ENCODE measurements at places on chromosomes 11 and 22.

DNA sequence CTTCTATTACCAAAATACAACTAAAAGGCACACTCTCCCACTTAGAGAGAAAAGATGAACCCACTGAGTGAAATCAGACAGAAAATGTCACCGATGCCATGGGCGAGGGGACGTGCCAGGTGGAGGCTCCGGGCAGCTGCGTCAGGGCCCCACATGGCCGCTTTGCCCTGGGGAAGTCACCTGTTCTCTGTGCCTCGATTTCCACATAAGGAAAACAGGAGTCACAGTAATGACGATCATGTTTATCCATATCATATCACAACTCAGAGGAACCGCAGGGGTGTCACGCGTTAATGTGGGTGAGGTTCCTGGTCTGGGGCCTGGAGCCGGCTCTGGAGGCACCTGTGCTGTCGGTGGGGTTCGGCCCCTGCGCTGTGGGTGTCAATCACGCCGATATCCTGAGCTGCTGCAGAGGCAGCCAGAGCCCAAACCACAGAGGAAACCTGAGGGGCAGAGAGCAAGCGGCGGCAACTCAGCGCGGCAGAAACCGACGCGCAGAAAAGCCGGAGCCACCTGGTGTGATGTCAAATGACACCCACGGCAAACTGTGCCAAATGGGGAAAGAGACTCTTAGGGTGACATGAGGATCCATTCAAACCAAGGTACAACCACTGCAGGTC lies 243.7 kb downstream of the BRD1 start:
- DNase-seq = no peak

- DNase-seq = no peak
Observed at GRCh38 chr11:127618721-127619120, 618.2 kb upstream of the KIRREL3 start.

- peak; percentile 39 for DNase-seq
Observed at GRCh38 chr22:21641417-21641788, 699 bp upstream of the SDF2L1 start.

GRCh38 chr11:20048707-20049106 lies 111.6 kb downstream of the DBX1 start:
- DNase-seq = no peak

- no peak for DNase-seq
Observed at GRCh38 chr11:120525261-120526171, 14.0 kb downstream of the GRIK4 start.

DNA sequence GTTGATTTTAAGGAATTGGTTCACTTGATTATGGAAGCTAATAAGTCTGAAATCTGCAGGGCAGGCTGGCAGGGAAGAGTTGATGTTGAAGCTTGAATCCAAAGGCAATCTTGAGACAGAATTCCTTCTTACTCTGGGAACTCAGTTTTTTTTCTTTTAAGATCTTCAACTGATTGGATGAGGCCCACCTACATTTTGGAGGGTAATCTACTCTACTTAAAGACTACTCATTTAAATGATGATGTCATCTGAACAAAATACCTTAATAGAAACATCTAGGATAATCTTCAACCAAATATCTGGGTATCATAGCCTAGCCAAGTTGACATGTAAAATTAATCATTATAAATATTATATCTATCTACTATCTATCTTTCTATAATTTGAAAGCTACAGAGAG lies 163.2 kb downstream of the PGR start:
- DNase-seq = no peak

GRCh38 chr22:42397332-42398249 lies 34.6 kb downstream of the NFAM1 start:
- no peak for DNase-seq

DNA sequence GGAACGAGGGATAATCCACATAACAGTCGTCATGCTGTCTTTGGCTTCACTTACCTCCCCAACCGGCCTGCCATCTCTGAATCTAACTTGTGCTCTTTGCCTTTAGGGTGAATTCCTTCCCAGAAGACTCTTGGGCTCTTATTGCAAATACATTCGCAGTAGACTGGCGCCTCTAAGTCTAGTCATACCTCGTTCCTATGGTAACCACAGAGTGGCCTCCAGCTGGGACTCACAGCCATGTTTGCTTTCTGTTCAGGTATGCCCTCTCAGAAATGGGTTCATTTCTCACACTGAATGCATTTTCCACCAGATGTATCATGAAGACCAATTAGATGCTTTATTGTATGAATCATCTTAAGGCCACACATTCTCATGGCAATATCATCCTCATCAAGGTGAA lies 112.7 kb downstream of the FAR1 start:
- DNase-seq = peak; percentile 37

GRCh38 chr11:7892059-7892699 lies 38.9 kb downstream of the OR10A6 start:
- DNase-seq = peak; percentile 56

DNA sequence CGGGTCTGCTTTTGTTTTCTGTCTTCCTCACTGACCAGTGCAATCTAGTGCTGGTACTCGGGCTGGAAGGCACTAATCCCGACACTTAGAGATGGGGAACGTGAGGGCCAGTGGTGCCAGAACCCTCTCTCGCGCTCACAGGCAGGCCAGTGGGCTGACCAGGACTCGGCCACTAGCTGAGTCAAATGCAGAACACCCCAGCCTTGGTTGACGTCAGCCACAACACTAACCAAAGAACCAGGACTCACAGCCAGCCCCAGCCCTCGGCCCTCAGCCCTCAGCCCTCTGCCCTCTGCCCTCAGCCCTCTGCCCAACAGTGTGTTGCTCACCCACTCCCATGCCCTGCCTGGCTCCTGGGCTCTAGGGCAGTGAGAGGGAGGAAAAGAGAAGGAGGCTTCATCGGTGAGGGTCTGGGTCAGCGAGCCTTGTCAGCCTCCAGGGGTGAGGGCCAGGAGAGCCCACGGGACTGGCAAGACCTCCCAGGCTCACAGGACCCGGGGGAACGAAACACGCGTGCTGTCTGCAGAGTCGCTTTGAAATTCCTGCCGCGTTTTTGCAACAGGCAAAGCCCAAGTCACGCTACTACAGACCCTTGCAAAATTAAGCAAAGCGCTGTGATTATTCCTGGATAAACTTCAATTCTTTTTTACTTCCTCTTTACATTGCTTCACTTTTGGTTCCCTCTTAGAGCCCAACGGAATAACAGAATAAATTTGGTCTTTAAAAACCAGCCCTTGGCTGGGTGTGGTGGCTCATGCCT lies 27.5 kb downstream of the KIAA0930 start:
- peak; percentile 20 for DNase-seq

DNA sequence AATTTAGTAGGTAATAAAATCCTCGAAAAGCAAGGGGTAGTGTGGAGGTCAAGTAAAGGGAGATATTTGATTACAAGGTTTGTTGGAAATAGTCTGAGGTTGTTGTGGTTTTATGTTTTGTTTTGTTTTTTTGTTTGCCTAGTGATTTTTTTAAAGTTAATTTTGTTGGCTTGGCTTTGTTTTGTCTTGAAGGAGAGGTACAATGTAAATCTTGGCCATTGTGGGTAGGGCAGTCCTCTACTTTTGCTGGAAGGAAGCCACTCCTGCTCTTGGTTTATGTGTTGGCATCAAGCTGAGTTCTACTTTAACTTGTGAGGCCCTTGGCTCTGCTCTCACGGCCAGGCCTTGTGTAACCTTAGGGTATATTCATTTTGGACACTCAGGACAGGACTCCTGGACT lies 3.2 kb downstream of the AMOTL1 start:
- DNase-seq = no peak

- no peak for DNase-seq
Observed at GRCh38 chr22:47367993-47368945, 605.8 kb downstream of the TBC1D22A start.

DNA sequence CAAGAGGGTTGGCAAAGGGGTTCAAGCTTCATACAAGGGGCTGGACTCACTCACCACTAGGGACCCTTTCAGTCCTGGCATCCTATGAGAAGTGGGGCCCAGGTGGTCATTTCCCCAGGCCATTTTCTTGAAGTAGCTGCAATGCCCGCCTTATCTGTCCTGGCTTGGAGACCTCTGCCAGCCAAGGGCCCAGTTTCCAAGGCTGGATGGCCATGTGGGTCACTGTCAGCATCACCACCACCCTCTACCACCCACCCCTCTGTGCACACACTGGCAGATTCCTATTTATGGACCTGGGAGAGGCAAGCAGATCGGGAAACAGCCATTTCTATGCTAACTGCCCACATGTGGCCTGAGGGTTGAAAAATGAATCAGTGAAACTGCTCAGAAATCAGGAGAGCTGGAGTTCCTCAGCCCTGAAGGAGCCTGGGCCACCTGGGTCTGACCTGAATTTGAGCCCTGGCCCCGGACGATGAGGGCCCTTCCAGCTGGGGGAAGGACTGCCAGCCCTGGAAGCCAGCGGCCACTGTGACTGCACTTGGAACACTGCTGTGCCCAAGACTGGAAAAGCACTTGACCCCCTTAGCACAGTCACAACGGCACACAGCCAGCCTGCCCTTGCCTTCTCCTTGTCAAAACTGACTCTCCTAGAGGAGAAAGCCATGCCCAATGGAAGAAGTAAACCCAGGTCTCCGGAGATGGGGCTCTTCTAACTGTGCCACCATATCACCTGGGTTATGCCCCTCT lies 442.2 kb downstream of the BUD13 start:
- no peak for DNase-seq

DNA sequence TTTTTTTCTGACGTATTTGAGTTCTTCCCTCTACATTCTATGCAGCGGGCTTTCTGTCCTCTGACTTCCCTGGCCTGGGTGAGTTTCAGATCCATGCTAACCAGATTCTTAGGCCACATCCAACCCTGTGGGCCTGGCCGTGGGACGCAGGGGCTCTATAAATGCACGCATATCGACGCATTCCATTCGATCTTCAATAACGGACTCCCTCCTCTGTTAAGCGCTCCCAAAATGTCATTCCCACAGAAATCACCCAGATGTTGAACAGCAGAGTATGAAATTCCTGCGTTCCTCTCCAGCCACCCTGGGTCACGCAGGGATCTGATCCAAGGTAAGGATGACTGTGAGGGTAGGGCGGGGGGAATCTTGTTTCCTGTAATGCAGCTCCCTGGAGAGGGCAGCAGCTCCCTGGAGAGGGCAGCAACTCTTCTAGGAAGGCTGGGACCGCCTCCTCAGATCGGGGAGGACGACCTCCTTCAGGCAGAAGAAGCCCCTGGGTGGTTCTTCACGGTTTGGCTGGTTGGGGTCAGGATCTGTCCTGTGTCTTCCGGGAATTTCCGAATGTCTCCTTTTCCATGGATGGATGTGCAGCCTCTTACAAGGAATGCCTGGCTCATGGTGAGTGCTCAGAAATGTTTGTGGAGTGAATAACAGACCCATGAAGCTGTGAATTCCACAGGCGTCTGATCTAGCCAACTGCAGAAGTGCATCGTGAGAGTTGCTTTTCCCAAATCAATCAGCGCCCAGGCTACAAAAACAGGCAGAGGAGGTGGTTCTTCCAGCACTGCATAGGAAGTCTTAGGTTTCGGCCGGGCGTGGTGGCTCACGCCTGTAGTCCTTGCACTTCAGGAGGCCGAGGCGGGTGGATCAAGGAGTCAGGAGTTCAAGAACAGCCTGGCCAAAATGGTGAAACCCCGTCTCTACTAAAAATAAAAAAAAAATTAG lies 12.2 kb downstream of the MRGPRD start:
- no peak for DNase-seq

DNA sequence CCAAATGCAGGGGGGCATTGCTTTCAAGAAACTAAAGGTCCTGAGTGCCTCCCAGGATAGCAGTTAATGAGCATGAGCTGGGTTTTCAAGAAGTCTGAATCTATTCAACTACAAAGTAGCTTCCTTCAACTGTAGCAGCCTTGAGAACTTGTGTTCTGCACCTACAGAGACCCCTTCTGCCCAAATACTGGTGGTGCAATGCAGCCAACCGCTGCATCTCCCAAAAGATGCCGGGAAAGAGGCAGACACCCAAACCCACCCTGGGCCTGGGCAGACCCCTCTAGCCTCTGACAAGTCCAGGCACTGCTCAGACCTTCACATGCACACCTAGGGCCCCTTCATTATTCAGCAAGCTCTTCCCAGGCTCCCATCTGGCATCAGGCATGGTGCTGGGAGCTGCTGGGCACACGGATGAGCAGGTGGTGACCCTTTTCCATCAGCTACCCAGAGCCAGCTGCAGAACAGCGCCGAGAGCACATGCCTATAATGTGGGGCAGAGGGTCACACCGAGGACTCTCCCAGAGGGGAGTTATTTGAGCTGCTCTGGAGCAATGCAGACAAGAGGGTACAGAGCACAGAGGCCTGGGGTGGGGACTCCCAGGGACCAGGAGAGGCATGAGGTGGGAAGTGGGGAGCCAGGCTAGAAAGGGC lies 44.9 kb upstream of the ETS1 start:
- peak; percentile 48 for DNase-seq

GRCh38 chr11:561148-562003 lies 606 bp downstream of the RASSF7 start:
- DNase-seq = peak; percentile 66

DNA sequence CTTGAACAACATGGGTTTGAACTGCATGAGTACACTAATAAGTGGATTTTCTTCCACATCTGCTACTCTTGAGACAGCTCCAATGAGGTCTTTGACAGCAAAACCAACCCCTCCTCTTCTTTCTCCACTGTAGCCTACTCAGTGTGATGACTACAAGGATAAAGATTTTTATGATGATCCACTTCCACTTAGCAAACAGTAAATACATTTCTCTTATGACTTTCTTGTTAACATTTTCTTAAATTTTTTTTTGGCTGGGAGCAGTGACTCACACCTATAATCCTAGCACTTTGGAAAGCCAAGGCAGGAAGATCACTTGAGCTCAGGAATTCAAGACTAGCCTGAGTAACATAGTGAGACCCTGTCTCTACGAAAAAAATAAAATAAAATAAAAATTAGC lies 9.9 kb upstream of the EIF4G2 start:
- peak; percentile 56 for DNase-seq

DNA sequence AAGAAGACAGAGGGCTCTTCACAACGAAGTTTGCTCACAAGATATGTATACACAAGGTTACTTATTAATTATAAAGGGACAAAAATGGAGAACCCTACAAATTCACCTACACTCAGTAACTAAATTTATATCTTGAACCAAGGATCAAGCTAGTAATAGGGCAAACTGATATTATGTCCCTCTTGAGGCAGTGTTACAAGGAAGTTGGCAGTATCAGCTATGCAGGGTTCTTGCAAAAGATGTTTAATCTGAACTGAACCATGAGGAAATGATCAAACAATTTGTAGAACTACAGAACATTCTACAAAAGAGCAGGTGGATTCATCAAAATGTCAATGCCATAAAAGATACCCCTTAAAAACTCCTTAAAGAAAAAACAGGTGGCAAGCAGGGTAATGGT lies 10.7 kb downstream of the CADM1 start:
- no peak for DNase-seq

DNA sequence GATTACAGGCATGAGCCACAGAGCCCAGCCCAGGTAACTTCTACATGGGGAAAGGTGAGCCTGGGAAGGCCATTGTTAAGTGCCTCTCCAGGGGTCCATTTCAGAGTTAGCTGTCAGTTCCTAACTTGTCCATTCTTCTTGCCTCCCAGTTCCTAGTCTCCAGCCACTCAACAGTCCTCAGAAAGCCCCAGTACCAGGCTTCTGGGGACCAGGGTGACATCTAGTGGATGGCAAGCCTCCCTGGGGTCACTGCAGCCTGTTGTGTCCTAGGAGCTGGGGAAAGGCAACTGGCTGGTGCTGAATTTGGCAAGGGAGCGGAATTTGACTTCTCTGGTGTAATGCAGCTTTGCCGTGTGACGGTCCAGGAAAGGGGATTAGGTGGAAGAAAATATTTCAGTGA lies 2.1 kb downstream of the LGALS12 start:
- no peak for DNase-seq

GRCh38 chr22:25110846-25111578 lies 88.6 kb upstream of the CRYBB3 start:
- peak; percentile 89 for DNase-seq

Data from epithelial cell of esophagus (primary cell).